ENCODE measurements at places on chromosomes 5 and 9. TPM values are rescaled to one million over a fixed set of nuclear protein-coding genes. Genes with fewer than 3 reads are reported as not detected.

FOXD4L4 gene
- not detected for total RNA-seq

OCLN gene
- 12.8 TPM for total RNA-seq

FOXD1 gene
- not detected for total RNA-seq

CTNND2 gene
- total RNA-seq = 1.7 TPM

- no peaks in the 10 kb centered on the region for H3K27me3 ChIP-seq
- H3K27ac ChIP-seq = no peak overlapping the region
Measured at GRCh38 chr9:14133394-14133793, 180.5 kb downstream of the NFIB start.

- H3K36me3 ChIP-seq = no peaks in the 10 kb centered on the region
- DNase-seq = no peak
- H3K27me3 ChIP-seq = no peaks in the 10 kb centered on the region
- H3K27ac ChIP-seq = no peak overlapping the region
- peaks cover 15% of the 10 kb centered on the region for H3K4me1 ChIP-seq
Measured at GRCh38 chr5:71782393-71782770, 63.3 kb downstream of the CARTPT start.

DNA sequence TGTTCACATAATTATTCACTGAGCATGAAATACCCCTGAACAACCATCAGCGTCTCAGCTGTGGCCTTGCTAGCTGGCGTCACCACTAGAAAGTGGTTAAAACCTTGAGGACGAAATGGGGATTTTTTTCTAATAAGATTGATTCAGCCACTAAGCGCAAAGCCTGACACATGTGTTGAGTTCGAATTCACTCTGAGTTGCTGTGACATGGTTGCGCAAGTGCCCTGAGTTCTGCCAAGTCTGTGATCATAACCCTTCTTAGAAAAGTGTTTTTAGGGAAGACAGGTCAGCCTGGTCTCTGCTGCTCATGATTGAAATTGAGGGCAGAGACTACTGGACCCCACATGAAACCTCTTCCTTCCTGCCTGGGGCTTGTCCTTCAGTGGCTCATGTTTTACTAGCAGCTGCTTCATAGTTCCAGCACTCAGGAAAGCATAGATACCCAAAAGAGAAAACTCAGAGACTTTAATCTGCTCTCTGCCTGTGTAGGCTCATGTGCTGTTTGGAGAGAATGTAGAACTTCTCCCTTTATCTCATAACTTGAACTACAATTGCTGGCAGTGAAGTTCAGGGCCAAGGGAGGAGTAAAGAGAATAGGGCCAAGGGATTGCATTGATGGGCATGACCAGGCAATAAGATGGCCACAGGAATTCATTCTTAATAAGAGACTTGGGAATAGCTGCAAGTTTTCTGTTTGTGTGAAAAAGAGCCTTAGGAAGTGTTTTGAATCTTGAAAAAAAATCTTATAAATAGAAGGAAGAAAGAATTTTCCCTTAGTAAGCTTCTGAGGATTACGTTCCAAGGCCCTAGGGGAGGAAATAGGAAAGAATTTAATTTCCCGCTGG lies 66.8 kb upstream of the CXCL14 start:
- H3K27ac ChIP-seq = no peak overlapping the region
- no peak overlapping the region for H3K4me3 ChIP-seq
- no peaks in the 10 kb centered on the region for H3K36me3 ChIP-seq
- H3K27me3 ChIP-seq = no peaks in the 10 kb centered on the region

DNA sequence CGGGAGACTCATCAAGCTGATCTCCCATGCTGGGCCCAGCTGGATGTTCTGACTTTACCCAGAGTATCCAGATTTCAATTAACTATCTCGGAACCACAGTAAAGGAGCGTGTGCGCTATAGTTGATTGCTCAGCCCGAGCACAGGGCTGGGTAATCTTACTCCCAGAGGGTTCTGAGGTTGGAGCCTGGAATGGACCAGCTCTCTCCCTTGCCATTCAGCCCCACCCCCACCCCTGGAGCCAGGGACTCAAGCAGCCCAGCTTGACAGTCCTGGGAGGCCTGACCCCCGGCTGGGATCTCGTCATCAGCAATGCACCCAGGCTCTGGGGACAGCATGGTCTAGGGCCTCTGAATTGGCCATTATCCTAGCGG lies 23.7 kb upstream of the PTGES start:
- H3K36me3 ChIP-seq = no peaks in the 10 kb centered on the region
- peak overlapping the region; percentile 81 for H3K27ac ChIP-seq
- H3K4me3 ChIP-seq = peak overlapping the region; percentile 34
- no peaks in the 10 kb centered on the region for H3K27me3 ChIP-seq

Measured in vagina (tissue), 2 donors.